Breast epithelium (tissue), 4 donors: ENCODE measurements at places on chromosomes 12 and 14. TPM values are rescaled to one million over a fixed set of nuclear protein-coding genes. Genes with fewer than 3 reads are reported as not detected.

- no peaks in the 10 kb centered on the region for H3K27me3 ChIP-seq
- no peaks in the 10 kb centered on the region for H3K4me1 ChIP-seq
- H3K36me3 ChIP-seq = no peaks in the 10 kb centered on the region
- no peak for DNase-seq
- H3K4me3 ChIP-seq = no peak overlapping the region
- H3K27ac ChIP-seq = peak overlapping the region; percentile 19
Observed at GRCh38 chr14:91330856-91331255, 86.4 kb upstream of the GPR68 start.

DNA sequence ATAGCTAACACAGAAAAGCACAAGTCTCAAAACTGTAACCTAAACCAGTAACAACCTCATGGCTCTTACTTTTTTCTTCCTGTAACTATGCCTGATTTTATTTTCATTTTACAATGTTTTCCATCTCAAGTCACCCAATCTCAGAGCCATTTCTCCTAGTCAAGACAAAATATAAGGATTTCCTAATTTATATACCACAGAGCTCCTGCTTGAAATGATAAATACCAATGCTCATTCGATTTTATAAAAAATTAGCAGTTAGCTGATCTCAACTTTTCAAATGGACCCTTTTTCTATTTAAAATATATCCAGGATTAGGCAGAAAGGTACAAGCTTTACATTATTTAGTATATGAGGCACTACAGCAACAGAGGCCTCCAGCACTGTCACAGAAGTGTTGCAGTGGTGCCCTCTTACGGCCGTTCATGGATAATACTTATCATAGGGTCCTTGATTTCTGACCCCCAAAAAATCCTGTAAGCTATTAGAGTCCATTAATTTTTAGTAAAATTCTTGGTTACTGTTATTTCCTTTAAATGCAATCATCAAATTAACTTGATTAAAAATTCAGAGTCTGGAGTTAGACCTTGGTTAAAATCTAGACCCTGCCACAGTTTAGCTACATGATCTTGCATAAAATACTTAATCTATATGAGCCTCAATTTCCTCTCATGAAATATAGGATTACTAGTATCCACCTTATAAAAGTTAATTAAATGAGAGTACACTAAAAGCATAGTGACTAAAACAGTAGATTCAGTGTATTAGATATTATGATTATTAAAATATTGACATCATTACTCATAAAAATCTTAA is 68.3 kb downstream of the SEC23A start:
- no peak overlapping the region for H3K4me3 ChIP-seq
- H3K4me1 ChIP-seq = no peaks in the 10 kb centered on the region
- H3K27me3 ChIP-seq = no peaks in the 10 kb centered on the region

DNA sequence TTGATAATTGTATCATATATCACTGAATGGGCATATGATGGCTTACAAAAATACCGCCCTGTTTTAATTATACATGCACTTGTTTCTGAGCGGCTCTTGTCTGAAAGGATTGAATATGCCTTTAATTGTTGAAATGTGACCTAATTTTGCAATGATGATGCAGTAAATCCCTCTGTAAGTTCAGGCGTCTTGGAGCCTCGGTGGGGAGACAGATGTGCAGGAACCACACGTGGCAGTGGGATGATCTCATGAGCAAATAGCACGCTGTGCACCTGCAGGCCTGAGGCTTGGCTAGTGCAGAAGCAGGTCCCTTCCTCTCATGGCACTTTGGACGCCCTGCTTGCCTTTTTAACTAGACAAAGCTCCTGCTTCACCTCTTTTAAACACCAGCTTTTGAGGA is 49.3 kb upstream of the ASPG start:
- H3K4me3 ChIP-seq = no peak overlapping the region
- no peaks in the 10 kb centered on the region for H3K36me3 ChIP-seq
- peaks cover 24% of the 10 kb centered on the region for H3K27me3 ChIP-seq
- no peak for DNase-seq

The MYF5 gene
- not detected for total RNA-seq

DNA sequence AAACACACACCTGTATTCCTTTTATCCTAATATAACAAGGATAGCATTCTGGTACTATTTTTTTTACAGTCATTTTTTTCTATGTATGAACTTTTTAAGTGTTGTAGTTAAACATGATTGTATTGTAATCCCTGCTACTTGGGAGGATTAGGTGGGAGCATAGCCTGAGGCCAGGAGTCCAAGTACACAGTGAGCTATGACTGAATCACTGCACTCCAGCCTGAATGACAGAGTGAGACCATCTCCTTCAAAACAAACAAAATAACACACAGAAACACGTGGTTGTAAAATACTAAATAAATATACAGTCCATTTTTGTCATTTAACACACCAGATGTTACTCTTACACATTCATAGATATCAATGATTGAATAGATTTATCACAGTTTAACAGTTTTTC is 56.9 kb downstream of the MAP4K5 start:
- peaks cover 21% of the 10 kb centered on the region for H3K36me3 ChIP-seq
- H3K27ac ChIP-seq = no peak overlapping the region
- no peaks in the 10 kb centered on the region for H3K27me3 ChIP-seq
- H3K4me3 ChIP-seq = no peak overlapping the region
- no peak for DNase-seq
